ENCODE measurements at places on chromosomes 12 and 14.
A peak's percentile ranks its signal among the peaks of the same experiment; 100 is the strongest.

DNA sequence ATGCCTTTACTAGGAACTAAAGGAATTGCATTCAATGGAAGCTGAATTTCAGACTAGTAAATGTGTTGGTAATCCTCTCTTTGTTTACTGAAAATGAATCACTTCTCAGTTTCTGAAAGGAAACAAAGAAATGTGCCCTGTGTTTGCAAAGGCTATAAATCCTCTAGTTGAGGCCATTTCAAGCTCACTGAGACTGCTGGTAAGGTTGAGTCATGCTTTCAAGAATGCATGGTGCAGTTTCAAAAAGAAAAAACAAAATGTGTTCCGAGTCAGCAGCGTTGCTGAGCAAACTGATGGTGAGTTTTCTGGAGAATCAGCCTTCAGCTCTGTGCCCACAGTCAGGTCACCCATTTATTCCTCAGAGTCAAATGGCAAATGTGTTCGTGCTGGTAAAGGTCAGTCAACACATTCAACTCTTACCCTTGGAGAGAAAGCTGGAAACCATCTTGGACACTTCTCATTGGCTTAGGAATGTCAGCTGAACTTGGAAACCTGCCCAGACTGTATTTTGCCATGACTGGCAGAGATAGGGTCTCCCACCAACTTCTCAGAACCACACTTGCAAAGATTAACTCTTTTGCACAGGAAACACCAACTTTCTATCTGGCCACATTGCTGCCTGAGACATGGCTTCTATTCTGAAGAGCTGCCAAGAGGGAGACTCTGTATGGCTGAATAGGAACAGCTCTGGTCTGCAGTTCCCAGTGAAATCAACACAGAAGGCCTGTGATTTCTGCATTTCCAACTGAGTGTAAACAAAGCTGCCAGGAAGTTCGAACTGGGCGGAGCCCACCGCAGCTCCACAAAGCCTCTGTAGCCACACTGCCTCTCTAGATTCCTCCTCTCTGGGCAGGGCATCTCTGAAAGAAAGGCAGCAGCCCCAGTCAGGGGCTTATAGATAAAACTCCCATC lies 484.4 kb downstream of the ATP23 start:
- peak; percentile 79 for DNase-seq

DNA sequence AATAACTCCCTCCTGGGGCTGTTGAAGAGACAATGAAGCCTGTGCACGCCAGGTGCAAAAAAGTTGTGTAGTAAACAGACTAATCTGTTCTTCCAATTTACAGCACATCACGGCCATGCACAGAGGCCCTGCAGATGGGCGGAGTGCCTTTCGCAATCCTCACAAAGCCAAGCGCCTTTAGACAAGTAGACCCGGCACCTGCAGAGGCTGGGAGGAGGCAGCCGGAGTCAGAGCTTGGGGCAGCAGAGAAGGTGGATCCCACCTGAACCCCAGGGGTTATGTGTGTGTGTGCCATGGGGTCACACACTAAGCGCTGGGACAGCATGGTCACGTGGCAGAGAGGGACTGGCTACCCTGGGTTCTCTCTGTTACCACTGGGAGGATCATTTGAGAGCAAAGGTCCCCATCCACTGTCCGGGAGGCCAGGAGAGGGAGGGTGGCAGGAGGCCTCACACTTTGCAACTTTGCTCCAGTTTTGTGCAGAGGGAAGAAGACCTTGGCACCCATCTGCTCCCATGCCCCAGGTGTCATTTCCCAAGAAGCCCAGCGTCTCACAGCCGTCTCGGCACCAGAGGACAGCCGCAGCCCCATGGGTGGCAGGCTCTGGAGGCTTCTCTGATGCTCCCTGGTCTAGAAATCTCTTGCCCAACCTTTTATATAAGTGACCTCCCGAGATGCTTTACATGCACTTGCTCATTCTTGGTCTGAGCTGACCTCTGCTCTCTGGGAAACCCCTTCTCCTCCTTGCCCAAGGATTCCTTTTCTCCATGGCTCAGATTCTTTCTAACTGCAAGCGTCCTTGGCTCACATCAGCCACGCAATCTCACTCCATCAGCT lies 80.0 kb upstream of the DICER1 start:
- DNase-seq: no peak

- no peak for DNase-seq
These were observed 175.1 kb downstream of the CHST11 start for GRCh38 chr12:104631867-104632266.

- no peak for DNase-seq
These were observed 907 bp upstream of the EFS start for GRCh38 chr14:23365732-23366425.

GRCh38 chr14:51019089-51019488 lies 74.8 kb upstream of the PYGL start:
- no peak for DNase-seq

- DNase-seq: no peak
These were observed 6.0 kb downstream of the PLEKHH1 start for GRCh38 chr14:67539116-67539515.

- no peak for DNase-seq
These were observed 9.7 kb downstream of the TNS2 start for GRCh38 chr12:53059434-53060063.

- DNase-seq: no peak
These were observed 29.2 kb downstream of the GNS start for GRCh38 chr12:64729909-64730587.

- no peak for DNase-seq
These were observed 12.4 kb downstream of the ITGA7 start for GRCh38 chr12:55695349-55695748.

DNA sequence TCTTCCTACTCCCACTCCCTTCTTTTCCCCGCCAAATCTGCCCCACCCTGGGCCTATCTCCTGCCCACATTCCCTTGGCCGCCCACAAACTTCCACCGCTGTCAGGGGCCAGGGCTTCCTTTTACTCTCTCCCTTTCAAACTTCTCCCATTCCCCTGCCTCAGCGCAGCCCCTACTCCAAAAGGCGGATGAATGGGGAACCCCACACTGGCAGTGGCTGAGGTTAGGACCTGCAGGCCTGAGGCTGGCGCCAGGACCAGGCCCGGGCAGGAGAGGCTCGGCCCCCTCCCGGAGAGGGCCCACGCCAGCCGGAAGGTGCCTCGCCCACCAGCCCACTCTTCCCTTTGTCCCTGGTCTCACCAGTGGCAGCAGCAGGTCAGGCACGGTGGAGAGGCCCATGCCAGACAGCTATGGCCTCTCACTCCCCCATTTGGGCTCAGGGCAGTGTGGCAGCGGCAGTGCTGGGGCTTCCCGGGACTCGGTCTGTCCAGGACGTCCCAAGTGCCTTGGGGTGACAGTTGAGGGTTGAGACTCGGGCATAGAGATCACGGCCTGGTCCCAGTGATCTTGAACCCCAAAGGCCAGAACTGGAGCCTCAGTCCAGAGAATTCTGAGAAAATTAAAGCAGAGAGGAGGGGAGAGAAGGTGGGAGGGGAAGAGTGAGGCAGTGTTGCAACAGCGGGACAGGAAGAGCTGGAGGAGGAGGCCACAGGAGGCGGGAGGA lies at the start of gene TNFRSF1A:
Gene TNFRSF1A (minus strand): TSS at position 660 of the 723 bp plus-strand sequence. CDS start 262 bp downstream, at position 398.
- DNase-seq: peak; percentile 68

DNA sequence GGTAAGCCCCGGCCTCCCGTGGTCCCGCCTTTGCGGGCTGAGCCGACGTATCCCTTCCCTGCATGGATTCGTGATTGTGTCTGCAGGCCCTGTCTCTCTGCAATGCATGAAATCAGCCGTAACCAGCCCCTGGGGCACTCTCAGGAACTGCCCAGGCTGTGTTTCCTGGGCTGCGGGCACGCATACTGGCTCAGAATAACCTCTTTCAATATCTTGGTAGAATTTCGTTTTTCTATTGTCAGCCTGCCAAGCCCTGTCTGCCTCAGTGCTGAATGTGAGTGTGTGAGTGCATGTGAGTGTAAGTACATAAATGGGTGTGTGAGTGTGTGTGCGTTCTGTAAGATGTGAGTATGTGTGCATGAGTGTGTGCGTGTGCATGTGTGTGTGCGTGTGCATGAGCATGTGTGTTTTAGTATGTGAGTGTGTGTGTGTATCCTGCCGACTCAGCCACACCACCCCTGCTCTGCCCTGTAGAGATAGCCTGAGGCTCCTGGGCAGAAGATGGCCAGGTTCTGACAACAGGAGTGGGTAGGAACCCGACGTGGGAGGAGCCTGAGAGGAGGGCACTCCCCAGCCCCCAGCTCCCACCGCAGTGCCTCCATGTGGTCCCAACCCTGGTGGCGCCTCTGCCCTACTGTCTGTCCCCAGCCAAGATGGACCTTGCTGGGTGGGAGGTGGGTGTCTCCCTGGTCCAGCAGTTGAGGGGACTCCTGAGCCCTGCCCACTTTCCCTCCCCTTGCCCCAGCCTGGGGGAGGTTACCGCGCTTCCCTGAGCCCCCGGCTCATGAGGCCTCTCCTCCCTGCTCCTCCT lies 268.8 kb downstream of the ADGRD1 start:
- DNase-seq: peak; percentile 15

DNA sequence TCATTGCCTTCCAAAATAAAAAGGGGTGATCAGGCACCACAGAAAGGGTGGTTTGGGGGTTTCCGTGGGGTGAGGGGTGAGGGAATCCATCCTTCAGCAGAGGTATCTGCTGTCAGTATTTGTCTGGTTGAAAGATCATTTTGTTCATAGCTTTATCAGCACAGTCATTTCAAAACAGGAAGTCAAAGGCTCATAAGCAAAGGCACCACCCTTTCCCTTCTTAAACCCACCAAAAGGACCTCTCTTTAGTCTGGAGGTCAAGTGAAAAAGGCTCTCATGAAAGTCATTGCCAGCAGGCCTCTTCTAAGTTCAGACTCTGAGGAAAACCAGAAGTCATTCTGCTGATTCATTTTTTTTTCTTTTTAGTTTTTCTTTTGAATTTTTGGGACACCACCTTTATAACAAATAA lies 6.2 kb downstream of the CHST11 start:
- peak; percentile 83 for DNase-seq

DNA sequence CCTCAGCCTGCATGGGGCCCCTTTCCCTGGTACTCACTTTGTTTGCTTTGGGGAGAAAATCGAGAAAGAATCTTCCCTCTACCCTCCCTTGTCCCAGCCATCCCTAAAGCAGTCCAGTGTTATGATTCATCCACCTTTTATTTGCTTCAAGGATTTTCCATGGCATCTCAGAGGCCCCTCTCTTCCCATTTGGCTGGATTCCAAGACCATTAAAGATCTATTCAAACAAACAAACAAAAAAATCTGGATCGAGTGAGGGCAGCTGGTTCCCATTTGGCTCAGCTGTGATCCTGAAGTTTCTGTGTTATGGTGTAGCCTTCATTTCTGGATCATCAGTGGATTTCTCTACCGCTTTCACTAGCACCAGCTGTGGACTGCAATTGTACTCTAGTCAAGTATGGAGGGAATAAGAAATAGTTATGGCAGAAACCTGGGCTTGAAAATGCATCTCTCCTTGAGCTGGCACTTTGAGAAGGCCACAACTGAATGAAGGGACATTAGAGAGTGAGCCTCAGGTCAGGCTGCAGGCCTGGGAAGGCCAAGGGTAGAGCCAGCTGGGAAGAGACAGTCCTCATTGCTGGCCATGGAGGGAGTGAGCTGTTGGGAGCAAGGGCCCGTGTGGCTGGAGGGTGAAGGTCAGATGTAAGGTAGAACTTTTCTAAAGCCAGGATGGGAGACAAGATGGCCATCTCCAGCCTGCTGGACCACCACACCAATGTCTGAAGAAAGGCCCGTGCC lies 13.7 kb downstream of the KRT71 start:
- DNase-seq: no peak

- DNase-seq: peak; percentile 86
These were observed 56.5 kb downstream of the GTF2A1 start for GRCh38 chr14:81164167-81164774.

- DNase-seq: no peak
These were observed 85.1 kb downstream of the TMEM30B start for GRCh38 chr14:61196034-61196433.

GRCh38 chr12:2484141-2484776 lies 310.5 kb upstream of the FKBP4 start:
- no peak for DNase-seq

GRCh38 chr14:77014004-77014604 lies 14.4 kb downstream of the IRF2BPL start:
- DNase-seq: no peak

GRCh38 chr14:64040044-64040443 lies 187.2 kb downstream of the SYNE2 start:
- DNase-seq: no peak

- DNase-seq: no peak
These were observed 14.8 kb upstream of the FAM222A start for GRCh38 chr12:109698820-109699219.

- DNase-seq: no peak
These were observed 243.7 kb downstream of the BCAT1 start for GRCh38 chr12:24705216-24705615.

- no peak for DNase-seq
These were observed 63.6 kb downstream of the CRADD start for GRCh38 chr12:93740751-93741150.

- DNase-seq: no peak
These were observed 19.5 kb downstream of the COX16 start for GRCh38 chr14:70340002-70340401.

- no peak for DNase-seq
These were observed 115.1 kb upstream of the PCED1B start for GRCh38 chr12:46963977-46964971.

- no peak for DNase-seq
These were observed 669 bp upstream of the KCNK13 start for GRCh38 chr14:90060965-90061684.

DNA sequence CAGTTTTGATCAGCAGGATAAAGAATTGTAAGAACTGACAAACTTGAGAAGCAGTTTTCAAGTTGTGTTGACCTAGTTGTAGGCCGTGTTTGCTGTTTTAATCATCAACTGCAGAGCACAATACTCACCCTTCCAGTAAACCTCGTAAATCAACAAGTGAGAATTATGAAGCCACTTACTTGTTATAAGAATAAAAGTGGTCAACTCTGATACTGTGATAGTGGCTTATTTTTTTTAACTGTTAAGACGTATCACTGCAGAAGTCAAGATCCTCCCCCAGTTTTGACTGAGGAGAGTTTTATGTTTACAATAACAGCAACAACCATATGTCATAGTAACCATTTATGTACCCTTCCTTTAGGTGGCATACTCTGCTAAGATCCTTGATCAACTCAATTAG lies 100.8 kb upstream of the DACT1 start:
- DNase-seq: peak; percentile 3

DNA sequence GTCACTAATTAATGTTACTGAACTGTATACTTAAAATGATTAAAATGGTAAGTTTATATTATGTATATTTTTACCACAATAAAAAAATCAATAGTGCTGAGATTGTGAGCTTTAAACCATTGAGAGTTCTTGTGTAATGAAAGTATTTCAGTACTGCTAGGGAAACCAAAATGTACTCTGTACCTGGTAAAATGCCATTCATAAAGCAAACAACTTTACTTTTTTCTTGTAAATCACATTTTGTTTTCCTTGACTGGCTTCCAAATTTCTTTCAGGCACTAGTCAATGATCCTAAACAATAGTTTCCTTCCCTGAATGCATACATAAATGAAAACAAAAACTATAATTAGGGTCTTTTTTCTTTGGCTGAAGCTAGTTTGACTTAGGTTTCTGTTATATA lies 29.4 kb upstream of the SNRPF start:
- DNase-seq: no peak

All from activated CD4-positive, alpha-beta T cell treated with anti-CD3 and anti-CD28 coated beads, Interleukin-2, amount 50 U/mL, for 16 hours (primary cell).